Stimulated activated CD4-positive, alpha-beta T cell treated with anti-CD3 and anti-CD28 coated beads, Interleukin-1b, Interleukin-23, amount 100 ng/mL, for 1 hour (primary cell): ENCODE measurements at places on chromosomes 13 and 19.

- no peak for DNase-seq
These were observed 21.7 kb downstream of the LILRB4 start for GRCh38 chr19:54684527-54684926.

GRCh38 chr13:112704308-112705145 is 14.7 kb downstream of the ATP11A start:
- no peak for DNase-seq

DNA sequence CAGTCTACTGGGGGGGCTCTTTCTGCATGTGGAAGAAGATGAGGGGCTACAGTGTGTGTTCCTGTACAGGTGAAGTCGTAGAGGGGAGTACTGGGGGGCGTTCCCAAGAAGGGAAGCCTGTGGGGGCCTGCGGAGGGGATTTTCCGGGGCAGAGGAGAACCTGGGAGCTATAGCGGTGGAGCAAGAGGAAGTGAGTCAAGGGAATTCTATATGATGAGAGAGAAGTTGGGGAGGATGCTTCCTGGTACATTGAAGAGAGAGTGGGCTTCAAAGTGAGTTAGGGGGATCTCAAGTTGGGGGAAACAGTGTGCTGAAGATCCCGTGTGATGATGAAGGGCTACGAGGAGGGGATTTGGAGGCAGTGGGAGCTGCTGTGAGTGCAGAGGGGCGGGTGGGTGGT is 1.9 kb upstream of the CACNG8 start:
- DNase-seq, result no peak

- peak; percentile 56 for DNase-seq
These were observed 5.1 kb downstream of the JUNB start for GRCh38 chr19:12796146-12797071.

DNA sequence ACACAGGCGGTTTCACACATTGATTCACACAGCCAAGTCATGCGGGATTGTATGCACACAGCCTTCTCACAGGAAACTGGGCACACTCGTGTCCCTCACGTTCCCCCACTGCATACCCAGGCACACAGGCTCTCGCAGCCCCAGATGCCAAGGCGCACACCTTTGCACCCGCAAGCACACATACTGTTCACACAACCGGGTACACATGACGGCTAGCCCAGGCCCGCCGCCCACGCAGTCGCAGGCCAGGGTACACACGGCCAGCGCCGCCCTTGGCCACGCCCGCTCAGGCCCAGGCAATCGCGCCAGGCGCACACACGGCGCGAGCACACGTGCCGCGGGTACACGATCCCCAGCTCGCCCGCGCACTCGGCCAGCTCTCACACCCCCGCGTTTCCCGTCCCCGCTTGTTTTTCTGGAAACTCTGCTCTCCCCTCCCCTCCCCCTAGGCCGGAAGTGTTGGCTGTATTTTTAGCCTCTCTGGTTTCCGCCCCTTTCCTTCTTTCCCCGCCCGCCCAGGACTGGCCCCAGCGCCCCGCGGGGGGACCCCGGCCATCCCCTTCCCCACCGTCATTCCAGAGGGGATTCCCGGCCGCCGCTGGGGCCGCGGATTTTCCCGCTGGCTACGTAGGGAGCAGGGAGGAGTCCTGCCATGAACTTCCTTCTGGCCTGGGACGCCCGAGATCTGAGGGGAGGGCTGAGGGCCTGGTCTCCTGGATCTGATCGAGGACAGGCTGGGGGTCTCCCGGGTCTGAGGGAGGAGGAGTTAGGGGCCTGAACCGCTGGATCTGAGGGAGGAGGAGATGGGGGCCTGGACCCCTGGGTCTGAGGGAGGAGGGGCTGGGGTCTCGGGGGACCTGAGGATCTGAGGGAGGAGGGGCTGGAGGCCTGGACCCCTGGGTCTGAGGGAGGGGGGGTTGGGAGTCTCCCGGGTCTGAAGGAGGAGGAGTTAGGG is 4.0 kb upstream of the ZFP36 start:
- peak; percentile 78 for DNase-seq

- no peak for DNase-seq
These were observed 505.3 kb downstream of the COG6 start for GRCh38 chr13:40160618-40161350.

GRCh38 chr13:76759877-76760276 is 126.3 kb downstream of the KCTD12 start:
- DNase-seq, result no peak

- DNase-seq, result no peak
These were observed 80.9 kb upstream of the ADGRE5 start for GRCh38 chr19:14300303-14300702.

DNA sequence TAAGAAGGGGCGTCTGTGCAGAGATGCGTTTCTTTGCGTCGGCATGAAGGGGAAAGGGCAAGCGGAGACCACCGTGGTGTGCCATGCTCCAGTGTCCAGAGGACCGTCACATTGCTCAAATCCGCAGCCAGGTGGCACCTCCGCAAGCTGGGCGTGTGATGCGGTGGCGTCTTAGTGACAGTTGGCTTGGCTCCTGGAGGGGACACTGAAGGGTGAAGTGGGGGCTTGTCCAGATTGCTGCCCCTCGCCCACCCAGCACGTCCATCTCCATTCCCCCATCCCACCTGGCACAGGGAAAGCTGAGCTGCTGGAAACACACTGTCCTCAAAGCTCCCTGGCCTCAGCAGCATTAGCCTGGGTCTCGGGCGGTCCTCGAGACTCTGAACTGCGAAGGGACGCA is 135.3 kb downstream of the SOX1 start:
- DNase-seq, result no peak

DNA sequence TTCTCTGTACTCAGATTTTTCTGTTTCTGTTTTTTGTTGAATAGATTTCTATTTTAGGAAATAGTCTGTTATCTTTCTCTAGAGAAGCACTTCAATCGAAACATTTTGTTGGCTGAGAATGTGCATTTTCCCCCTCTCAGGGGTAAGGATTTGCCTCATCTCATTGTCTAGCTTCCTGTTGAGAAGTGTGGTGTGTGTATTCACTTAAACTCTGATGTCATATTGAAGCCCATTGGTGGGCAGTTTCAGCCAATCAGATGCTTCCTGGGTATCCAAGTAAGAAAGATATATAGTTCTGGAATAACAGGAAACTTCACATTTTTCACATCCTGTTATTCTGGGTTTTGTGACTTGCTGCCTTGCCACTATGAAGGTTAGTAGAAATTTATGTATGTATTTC is 87.6 kb downstream of the ARHGEF7 start:
- no peak for DNase-seq

GRCh38 chr19:28316464-28316863 is 896.5 kb downstream of the UQCRFS1 start:
- DNase-seq, result no peak

DNA sequence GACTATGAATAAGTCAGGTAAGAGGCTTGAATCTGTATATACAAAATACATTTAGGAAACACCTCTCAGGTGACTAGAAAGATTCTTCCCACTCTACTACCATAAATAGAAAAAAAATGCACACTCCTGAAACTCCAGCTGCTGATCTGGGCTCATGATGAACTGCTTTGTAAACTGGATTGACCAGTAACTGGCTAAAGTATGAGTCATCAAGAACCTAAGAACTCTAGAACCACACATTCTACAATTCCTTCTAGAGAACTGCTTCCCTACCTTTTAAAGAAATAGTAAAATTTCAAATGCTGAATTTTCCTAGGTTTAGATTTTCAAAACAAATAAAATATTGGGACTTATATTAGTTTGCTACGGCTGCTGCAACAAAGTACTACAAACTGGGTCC is 55.2 kb downstream of the ELF1 start:
- no peak for DNase-seq

DNA sequence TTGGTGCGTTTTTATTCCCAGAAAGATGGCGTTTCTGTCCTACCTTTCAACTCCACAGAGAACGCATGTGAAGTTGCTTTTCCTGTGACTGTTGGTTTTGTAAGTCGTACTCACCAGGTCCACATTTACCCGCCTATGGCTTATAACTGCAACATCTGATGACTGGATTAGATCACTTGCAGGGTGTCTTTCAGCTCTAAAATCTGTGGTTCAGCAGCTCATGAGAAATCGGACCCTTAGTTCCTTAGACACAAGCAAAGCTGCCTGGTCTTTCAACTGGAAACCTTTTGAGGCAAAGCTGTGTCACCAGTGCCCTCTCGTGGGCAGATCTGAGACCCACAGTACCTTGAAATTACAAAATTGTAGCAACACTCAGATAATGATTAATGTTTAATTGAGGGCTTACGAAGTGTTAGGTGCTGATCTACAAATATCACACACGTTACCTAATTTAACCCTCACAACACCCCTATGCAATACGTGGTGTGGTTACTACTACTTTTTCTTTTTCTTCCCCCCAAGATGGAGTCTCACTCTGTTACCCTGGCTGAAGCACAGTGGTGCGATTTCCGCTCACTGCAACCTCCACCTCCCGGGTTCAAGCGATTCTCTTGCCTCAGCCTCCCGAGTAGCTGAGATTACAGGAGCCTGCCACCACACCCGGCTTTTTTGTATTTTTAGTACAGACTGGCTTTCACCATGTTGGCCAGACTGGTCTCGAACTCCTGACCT is 65.4 kb downstream of the RUBCNL start:
- DNase-seq, result peak; percentile 28
